ENCODE measurements at places on chromosomes 2 and 18. TPM values are rescaled to one million over a fixed set of nuclear protein-coding genes. Genes with fewer than 3 reads are reported as not detected.

DNA sequence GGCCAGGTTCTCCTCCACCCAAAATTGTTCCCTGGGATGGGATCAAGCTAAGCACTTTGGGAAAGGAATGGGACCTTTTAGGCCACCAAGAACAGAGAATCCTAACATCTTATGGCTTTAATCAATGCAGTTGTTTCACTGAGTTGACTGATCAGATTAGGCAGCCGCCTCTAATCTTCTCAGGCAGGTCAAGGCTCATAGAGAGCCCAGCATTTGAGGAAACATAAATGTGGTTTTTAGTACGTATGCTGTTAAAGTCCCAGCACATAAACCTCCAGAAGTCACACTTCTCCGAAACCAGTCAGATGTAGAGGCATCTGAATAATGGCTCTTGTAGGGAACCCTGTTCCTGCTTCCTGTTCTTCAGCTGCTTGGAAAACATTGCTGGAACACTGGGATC lies 99.5 kb upstream of the RMDN2 start:
- H3K27ac ChIP-seq, result no peak overlapping the region
- no peak overlapping the region for H3K4me3 ChIP-seq
- peaks cover 4% of the 10 kb centered on the region for H3K4me1 ChIP-seq
- H3K36me3 ChIP-seq, result peaks cover 3% of the 10 kb centered on the region

- no peaks in the 10 kb centered on the region for H3K36me3 ChIP-seq
- no peak overlapping the region for H3K4me3 ChIP-seq
- DNase-seq, result no peak
- H3K4me1 ChIP-seq, result no peaks in the 10 kb centered on the region
These were observed 288.2 kb upstream of the LRATD1 start for GRCh38 chr2:14344355-14344754.

- H3K27me3 ChIP-seq, result no peaks in the 10 kb centered on the region
- H3K36me3 ChIP-seq, result peaks cover 11% of the 10 kb centered on the region
These were observed 165.3 kb downstream of the ATAD2B start for GRCh38 chr2:23761638-23762037.

GRCh38 chr2:26035090-26035743 lies 1.3 kb downstream of the RAB10 start:
- H3K27ac ChIP-seq, result peak overlapping the region; percentile 95
- peaks cover 14% of the 10 kb centered on the region for H3K4me1 ChIP-seq
- H3K36me3 ChIP-seq, result peaks cover 10% of the 10 kb centered on the region
- DNase-seq, result no peak
- H3K27me3 ChIP-seq, result no peaks in the 10 kb centered on the region
- H3K4me3 ChIP-seq, result peak overlapping the region; percentile 94

DNA sequence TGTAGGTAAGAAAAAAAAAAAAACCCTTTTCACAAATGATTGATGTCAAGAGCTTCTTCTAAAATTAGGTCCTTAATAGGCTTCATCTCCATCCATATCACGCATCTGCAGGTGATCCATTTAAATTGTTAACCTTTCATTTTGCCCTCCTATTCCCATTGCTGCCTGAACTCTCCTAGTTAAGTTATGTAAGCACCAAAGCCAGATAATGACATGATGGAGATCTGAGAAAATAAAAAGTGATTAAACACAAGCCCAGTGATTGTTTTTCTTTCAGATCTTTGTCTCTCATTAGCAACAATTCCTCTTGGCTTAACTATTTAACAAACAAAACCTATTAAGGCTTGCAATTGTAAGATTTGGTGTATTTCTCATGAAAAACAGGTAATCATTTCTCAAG lies 20.0 kb downstream of the LANCL1 start:
- DNase-seq, result no peak
- H3K36me3 ChIP-seq, result peaks cover 35% of the 10 kb centered on the region
- no peak overlapping the region for H3K4me3 ChIP-seq
- no peak overlapping the region for H3K27ac ChIP-seq
- H3K4me1 ChIP-seq, result peaks cover 4% of the 10 kb centered on the region
- H3K27me3 ChIP-seq, result no peaks in the 10 kb centered on the region

The ABCG8 gene
- total RNA-seq, result not detected

The IL36G gene
- total RNA-seq, result not detected

The DRC1 gene
- total RNA-seq, result 0.49 TPM

The CRACDL gene
- 1.6 TPM for total RNA-seq

The FIGN gene
- 19.3 TPM for total RNA-seq

The DSG4 gene
- total RNA-seq, result not detected

DNA sequence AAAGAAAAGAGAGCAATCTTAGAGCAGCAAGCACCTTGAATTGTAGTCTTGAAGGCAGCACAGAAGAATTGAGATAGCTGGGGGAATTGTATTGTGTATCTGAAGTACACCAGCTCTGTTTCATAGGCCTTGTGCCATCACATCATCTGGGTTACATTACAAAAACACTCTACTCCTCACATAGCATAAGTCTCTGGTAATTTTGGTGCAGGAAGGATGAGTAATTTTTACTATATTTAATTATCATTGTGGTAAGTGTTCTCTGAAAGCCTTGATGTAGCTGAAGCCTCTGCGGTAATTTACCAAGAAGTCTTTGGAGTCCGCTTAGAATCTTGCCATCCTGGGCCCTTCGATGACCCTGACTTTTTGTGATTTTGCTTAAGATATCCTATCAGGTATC lies 291.1 kb downstream of the ARHGAP15 start:
- no peak for DNase-seq
- H3K4me3 ChIP-seq, result no peak overlapping the region
- H3K27me3 ChIP-seq, result no peaks in the 10 kb centered on the region
- no peaks in the 10 kb centered on the region for H3K4me1 ChIP-seq
- H3K27ac ChIP-seq, result no peak overlapping the region

GRCh38 chr18:76394780-76395476 lies 100.1 kb downstream of the ZNF516 start:
- H3K36me3 ChIP-seq, result peaks cover 2% of the 10 kb centered on the region
- peaks cover 29% of the 10 kb centered on the region for H3K4me1 ChIP-seq
- no peaks in the 10 kb centered on the region for H3K27me3 ChIP-seq
- H3K4me3 ChIP-seq, result no peak overlapping the region

DNA sequence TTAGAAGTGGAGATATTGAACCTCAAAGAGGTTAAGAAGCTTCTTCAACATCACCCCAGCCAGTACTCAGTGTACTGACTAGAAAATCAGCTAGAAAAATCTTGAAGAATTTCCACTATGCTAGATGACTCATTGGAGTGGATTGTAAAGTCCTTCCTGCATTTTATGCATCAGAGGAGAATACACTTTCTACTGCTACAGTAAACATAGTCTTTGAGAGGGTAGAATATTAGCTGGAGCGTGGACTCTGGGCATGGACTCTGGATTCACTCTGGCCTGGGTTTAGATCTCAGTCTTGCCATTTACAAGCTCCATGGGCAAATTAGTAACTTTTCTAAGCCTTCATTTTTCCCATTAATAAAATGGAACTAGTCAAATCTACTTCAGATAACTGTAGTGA lies 215.9 kb downstream of the IRS1 start:
- H3K27me3 ChIP-seq, result no peaks in the 10 kb centered on the region
- no peak overlapping the region for H3K27ac ChIP-seq
- no peak for DNase-seq
- peaks cover 5% of the 10 kb centered on the region for H3K4me1 ChIP-seq

- no peak overlapping the region for H3K4me3 ChIP-seq
- no peaks in the 10 kb centered on the region for H3K36me3 ChIP-seq
- peaks cover 47% of the 10 kb centered on the region for H3K4me1 ChIP-seq
- H3K27me3 ChIP-seq, result no peaks in the 10 kb centered on the region
- peak overlapping the region; percentile 73 for H3K27ac ChIP-seq
These were observed 73.6 kb upstream of the RBM44 start for GRCh38 chr2:237724811-237725478.

The HK2 gene
- total RNA-seq, result 20.0 TPM

GRCh38 chr2:172639256-172639655 lies 83.4 kb downstream of the PDK1 start:
- H3K27ac ChIP-seq, result no peak overlapping the region
- H3K27me3 ChIP-seq, result peaks cover 3% of the 10 kb centered on the region
- no peak for DNase-seq
- no peak overlapping the region for H3K4me3 ChIP-seq
- H3K4me1 ChIP-seq, result peaks cover 5% of the 10 kb centered on the region
- H3K36me3 ChIP-seq, result no peaks in the 10 kb centered on the region

DNA sequence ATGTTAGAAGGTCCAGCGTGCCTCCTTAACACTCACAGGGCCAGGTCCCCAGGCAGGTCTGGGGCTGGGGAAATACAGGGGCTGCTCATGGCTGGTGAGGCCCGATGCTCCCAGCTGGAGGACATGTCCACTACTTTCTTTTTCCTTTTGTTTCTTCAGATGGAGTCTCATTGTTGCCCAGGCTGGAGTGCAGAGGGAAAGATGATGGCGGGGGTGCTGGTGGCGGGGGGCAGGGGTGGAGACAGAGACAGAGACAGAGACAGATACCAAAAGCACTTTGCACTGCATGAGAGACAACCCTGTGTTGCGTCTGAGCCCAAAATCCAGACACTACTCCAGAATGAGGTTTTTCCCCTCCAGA lies 211.0 kb downstream of the SH3BP4 start:
- no peak overlapping the region for H3K27ac ChIP-seq
- H3K4me3 ChIP-seq, result no peak overlapping the region
- H3K4me1 ChIP-seq, result no peaks in the 10 kb centered on the region
- no peak for DNase-seq
- no peaks in the 10 kb centered on the region for H3K36me3 ChIP-seq
- H3K27me3 ChIP-seq, result peaks cover 16% of the 10 kb centered on the region

DNA sequence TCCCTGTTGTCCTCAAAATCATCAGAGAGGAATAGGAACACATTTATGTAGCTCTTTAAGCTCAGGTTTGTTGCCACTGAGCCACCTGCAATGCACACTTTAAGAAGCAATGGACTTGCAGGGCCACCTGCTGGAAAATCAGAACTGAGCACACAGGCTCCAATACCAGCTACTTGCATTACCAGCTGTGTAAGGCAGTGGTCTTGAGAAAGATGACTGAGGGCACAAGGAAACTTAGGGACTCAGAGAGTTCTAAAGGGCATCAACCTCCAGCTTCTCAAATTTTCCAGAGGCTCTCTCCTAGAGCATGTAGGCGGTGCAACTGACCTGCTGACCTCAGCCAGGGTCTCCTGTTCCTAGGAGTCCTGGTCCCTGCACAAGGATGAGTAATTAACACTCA lies 2.5 kb upstream of the CNDP2 start:
- no peak for DNase-seq
- H3K27me3 ChIP-seq, result peaks cover 3% of the 10 kb centered on the region
- no peak overlapping the region for H3K27ac ChIP-seq
- H3K4me3 ChIP-seq, result peak overlapping the region; percentile 0
- H3K36me3 ChIP-seq, result no peaks in the 10 kb centered on the region

DNA sequence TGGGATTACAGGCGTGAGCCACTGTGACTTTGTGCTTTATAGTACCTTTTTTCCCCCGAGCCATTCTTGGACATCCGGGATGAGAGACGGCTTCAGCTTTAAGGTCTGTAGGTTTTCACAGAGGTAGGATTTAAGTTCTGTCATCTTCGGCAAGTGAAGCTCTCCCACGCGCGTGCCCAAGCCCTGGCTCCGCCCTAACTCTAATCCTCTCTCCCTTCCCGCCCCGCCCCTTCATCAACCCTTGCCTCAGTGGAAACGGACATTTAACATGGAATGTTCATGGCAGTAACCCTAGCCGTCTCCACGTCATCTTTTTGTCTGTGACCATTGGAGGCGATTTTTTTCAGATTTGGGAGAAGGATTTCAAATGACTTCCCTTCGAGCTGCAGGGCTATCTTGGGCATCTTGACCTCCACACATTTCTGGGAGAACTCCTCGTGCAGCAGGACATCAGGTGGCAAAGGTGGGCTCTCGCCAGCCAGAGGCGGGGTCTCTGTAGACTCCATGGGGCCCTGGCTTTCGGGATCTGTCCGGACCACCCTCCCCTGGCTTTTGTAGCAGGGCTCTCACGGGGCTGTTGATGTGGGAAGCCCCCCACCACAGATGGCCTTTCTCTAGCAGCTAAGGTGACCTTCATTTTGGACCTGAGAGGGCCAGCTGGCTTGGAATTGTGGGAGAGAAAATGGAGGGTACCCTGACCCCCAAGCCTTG lies 6.8 kb downstream of the COLEC11 start:
- H3K27me3 ChIP-seq, result peaks cover 6% of the 10 kb centered on the region
- no peak overlapping the region for H3K27ac ChIP-seq
- H3K4me1 ChIP-seq, result peaks cover 9% of the 10 kb centered on the region
- no peak overlapping the region for H3K4me3 ChIP-seq

GRCh38 chr2:65576861-65577601 lies 144.6 kb upstream of the SPRED2 start:
- no peak overlapping the region for H3K4me3 ChIP-seq
- H3K36me3 ChIP-seq, result no peaks in the 10 kb centered on the region

DNA sequence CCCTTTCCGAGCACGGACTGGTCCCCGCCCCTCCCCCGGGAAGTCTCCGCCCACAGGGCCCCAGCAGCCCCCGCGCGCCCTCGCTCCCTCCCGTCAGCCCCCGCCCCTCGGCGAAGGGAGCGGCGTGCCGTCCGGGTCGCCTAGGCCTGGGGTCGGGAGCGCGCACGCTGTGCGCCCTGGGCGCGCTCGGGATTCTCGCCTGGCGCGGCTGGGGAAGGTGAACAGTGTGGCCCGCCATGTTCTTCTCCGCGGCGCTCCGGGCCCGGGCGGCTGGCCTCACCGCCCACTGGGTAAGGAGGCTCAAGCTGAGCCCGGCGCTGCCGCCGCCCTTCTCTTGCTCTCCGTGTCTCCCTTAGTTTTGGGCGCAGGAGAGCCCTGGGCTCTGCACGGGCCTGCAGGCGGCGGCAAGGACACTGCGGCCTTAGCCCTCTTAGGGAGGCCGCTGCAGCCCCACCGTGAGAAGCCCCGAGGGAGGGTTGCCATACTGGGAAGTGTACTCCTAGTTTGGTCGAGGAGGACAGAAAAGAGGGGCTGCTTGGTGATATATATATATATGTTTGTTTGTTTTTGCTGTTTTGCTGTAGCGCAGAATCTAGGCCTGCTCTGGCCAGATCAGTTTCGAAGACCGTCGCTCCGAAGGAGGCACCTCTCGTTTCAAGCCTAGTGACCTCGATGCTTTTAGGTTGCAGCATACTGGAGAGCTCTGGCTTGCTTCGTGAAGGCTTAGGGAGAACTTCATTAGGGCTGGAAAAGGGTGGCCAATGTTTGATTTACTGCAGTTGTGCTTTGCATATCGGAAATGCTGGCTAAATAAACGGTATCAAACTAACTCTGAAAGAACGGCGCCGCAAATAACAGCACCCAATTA lies at the start of gene NDUFV2:
Gene NDUFV2 (plus strand): TSS at position 192 of the 868 bp plus-strand sequence. CDS start 45 bp downstream, at position 237.
- H3K36me3 ChIP-seq, result no peaks in the 10 kb centered on the region
- DNase-seq, result peak; percentile 94
- H3K4me3 ChIP-seq, result peak within 1 kb of the TSS; percentile 86

- H3K27ac ChIP-seq, result no peak overlapping the region
- no peaks in the 10 kb centered on the region for H3K27me3 ChIP-seq
- H3K4me3 ChIP-seq, result no peak overlapping the region
- peaks cover 12% of the 10 kb centered on the region for H3K36me3 ChIP-seq
- no peak for DNase-seq
These were observed 223.6 kb downstream of the GBX2 start for GRCh38 chr2:235944591-235944990.
